CD8-positive, alpha-beta memory T cell (primary cell): ENCODE measurements at places on chromosomes 1 and 21. TPM values are rescaled to one million over a fixed set of nuclear protein-coding genes. Genes with fewer than 3 reads are reported as not detected.

The RUNX1 gene
- 22.0 TPM for polyA plus RNA-seq

The ACADM gene
- 55.4 TPM for polyA plus RNA-seq

The UTS2 gene
- 10.0 TPM for polyA plus RNA-seq

The HAO2 gene
- polyA plus RNA-seq = not detected

The XKR8 gene
- 23.3 TPM for polyA plus RNA-seq

The PRELP gene
- not detected for polyA plus RNA-seq

The CFAP107 gene
- not detected for polyA plus RNA-seq

The PDZK1 gene
- 0.53 TPM for polyA plus RNA-seq

The CHTOP gene
- 70.2 TPM for polyA plus RNA-seq

The WNT3A gene
- polyA plus RNA-seq = not detected

DNA sequence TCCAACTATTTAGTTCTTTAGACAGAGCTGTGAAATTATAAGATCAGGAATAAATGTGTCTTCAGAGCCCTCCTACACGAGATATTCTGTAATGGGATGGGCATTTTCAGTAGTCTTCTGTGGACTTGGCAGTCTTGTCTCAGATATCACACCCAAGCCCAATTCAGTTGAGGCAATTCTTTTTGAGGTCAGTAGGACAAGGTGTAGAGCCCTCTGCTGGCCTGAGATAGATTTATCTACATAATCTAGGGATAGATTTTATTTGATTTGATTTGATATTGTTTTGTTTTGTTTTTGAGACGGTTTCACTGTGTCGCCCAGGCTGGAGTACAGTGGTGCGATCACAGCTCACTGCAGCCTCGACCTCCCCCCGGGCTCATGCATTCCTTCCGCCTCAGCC is 77.5 kb downstream of the FMN2 start:
- H3K36me3 ChIP-seq = no peaks in the 10 kb centered on the region
- H3K4me1 ChIP-seq = no peaks in the 10 kb centered on the region
- no peak for DNase-seq
- H3K4me3 ChIP-seq = no peak overlapping the region
- no peaks in the 10 kb centered on the region for H3K27me3 ChIP-seq

DNA sequence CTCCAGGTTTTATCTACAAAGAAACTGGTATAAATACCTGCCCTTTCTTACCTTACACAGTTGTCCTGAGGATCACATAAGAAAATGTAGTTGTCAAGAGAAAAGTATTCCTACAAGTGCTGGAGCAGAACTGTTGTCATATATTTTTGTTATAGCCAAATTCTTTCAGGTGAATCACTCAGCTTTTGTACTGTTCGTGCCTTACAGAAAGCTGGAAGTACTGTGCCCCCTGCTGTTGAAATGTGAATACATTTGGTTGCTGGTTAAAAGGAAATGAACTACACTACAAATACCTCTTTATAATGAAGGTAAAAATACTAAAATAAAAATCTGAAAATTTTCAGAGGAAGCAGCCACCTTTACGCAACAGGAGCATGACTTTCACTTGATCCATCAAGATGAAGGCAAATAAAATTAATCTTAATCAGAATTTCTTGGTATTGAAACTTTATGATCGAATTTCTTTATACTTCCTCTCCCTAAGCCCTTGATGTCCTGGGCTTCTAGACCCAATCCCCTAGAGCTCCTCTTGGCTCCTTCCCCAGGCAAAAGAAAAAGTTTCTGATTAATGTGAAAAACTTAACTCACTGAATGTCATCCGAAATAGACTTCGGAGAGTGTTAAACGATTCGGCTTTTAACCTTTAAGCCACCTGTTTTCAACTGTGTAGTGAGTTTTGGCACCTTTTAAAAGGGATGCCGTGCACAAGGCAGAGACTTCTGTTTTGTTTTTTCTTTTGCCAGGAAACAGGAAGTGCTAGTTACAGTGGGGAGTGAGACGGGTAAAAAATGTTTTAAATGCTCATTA is 12.5 kb downstream of the CHML start:
- no peaks in the 10 kb centered on the region for H3K27me3 ChIP-seq
- H3K4me3 ChIP-seq = peak overlapping the region; percentile 51
- peak; percentile 53 for DNase-seq
- peaks cover 11% of the 10 kb centered on the region for H3K4me1 ChIP-seq

DNA sequence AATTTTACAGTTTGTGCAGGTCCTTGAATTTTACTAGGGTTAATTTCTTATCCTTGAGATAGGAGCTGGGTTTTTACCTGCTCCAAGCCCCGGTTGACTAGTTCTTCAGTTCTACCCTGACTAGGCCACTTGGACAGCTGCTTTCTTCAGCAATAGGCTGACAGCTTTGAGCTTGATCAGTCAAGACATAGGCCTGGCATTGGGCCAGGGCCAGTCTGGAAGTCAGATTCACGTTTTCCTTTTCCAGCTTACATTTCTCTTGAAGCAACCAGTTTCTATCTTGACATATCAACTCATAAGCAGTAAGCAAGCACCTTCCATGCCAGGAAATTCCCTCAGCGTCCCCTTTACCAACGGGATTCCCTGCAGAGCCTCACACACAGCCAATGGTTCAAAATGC is 63.7 kb upstream of the AJAP1 start:
- H3K27ac ChIP-seq = no peak overlapping the region
- no peak overlapping the region for H3K4me3 ChIP-seq
- no peaks in the 10 kb centered on the region for H3K36me3 ChIP-seq
- no peak for DNase-seq
- no peaks in the 10 kb centered on the region for H3K4me1 ChIP-seq
- no peaks in the 10 kb centered on the region for H3K27me3 ChIP-seq

GRCh38 chr21:33682992-33683627 is 40.8 kb downstream of the ITSN1 start:
- H3K27ac ChIP-seq = no peak overlapping the region
- H3K36me3 ChIP-seq = no peaks in the 10 kb centered on the region
- no peak overlapping the region for H3K4me3 ChIP-seq
- no peak for DNase-seq
- no peaks in the 10 kb centered on the region for H3K4me1 ChIP-seq
- no peaks in the 10 kb centered on the region for H3K27me3 ChIP-seq

DNA sequence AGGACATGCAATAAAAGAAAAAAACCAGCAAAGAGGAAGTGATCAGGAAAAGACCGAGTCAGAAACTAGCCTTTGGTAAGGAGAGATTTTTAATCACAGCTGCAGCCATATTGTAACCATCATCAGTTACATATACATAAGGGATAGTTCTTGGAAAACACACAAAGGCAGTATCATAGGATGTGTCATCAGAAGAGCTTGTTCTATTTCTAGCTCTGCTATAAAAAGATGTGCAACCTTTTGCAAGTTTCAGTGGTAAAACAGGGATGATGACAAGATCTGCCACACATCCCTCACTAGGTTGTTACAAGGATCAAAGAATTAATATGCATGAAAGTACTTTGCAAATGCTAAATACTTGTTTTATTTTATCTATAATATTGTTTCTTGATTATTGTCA is 342.0 kb downstream of the VAV3 start:
- no peak overlapping the region for H3K27ac ChIP-seq
- no peaks in the 10 kb centered on the region for H3K36me3 ChIP-seq
- H3K4me1 ChIP-seq = no peaks in the 10 kb centered on the region
- no peak for DNase-seq
- no peak overlapping the region for H3K4me3 ChIP-seq

DNA sequence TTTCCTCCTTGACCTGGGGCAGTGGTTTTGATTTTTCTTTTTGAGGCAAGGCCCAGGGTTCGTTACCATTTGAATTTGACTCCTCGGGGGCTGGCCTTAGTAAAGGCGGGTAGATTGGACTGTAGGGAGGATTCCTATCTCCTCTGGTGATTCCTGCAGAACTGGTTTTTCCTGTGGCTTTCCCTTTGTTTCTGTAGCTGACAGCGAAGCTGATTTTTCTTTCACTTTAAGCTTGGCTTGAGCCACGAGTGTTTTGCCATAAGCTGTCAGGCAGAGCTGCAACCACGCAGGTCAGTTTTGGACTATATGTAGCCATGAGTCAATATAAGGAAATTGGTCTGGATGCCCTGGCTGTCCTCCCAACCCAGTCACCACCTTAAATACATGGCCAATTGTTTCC is 28.7 kb upstream of the KCNJ15 start:
- no peak for DNase-seq
- no peaks in the 10 kb centered on the region for H3K36me3 ChIP-seq
- no peaks in the 10 kb centered on the region for H3K27me3 ChIP-seq
- no peak overlapping the region for H3K4me3 ChIP-seq
- no peaks in the 10 kb centered on the region for H3K4me1 ChIP-seq

DNA sequence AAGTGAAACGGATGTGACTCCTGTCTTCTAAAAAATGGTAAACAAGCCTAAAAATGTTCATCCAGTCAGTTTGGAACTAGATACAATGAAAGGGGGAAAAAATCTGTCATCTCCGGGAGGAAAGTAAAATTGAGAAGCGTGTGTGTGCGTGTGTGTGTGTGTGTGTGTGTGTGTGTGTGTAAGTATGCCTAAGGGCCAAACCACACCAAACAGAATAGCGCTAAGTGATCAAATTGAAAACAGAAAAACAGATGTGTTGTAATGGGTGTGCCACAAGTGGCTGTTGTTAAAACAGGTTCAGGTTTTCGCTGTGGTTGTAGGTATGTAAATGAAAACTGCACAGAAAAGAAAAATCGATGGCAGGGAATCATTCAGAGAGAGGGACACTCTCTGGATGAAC is 106.7 kb downstream of the RNF220 start:
- no peaks in the 10 kb centered on the region for H3K4me1 ChIP-seq
- no peak overlapping the region for H3K4me3 ChIP-seq
- no peaks in the 10 kb centered on the region for H3K36me3 ChIP-seq
- no peak overlapping the region for H3K27ac ChIP-seq
- no peak for DNase-seq

GRCh38 chr1:115227346-115228082 is 110.5 kb downstream of the NGF start:
- H3K27me3 ChIP-seq = no peaks in the 10 kb centered on the region
- no peaks in the 10 kb centered on the region for H3K36me3 ChIP-seq
- no peak overlapping the region for H3K4me3 ChIP-seq
- H3K27ac ChIP-seq = no peak overlapping the region
- no peaks in the 10 kb centered on the region for H3K4me1 ChIP-seq

DNA sequence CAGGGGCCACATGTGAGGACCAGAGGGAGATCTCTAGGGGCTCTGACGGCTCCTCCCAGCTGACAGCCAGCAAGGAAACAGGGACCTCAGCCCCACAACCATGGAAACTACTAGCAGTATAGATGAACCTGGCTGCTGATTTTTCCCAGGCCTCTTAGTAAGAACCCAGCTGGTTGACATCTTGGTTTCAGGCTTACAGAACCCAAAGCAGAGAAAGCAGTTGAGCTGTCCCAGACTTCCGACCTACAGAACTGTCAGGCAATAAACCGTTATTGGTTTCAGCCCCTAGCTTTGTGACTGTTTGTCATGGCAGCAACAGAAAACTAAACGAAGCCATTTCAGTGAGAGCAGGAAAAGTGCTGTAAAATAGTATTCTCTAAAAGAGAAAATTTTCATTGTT is 36.4 kb downstream of the ETS2 start:
- H3K4me3 ChIP-seq = no peak overlapping the region
- no peaks in the 10 kb centered on the region for H3K36me3 ChIP-seq
